Activated CD4-positive, alpha-beta T cell treated with anti-CD3 and anti-CD28 coated beads, Interleukin-2, amount 50 U/mL, for 4 hours (primary cell): ENCODE measurements at places on chromosomes 12 and 14.

- DNase-seq: no peak
Measured at GRCh38 chr14:96177766-96178375, 26.8 kb upstream of the BDKRB2 start.

GRCh38 chr14:53550776-53551175 is 397.7 kb upstream of the DDHD1 start:
- no peak for DNase-seq

DNA sequence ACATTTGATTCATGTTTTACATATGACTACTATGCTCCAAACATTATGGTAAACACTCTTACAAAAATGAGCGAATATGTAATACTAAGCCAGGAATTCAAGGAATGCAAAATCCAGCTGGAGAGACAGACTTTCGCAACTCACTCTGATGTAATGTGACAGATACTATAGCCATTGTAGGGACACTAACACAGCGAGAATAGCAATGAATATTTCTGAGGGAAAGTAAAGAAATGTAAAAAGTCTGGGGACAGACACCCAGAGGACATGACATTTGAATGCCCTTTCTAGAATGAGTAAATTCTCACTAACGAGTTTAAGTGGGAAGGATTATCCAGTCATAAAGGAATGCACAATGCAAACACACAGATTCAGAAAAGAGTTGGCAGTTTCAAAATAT is 121.9 kb downstream of the PIK3C2G start:
- no peak for DNase-seq

- no peak for DNase-seq
Measured at GRCh38 chr14:89241257-89241656, 175.8 kb downstream of the FOXN3 start.

- no peak for DNase-seq
Measured at GRCh38 chr12:132646850-132647249, 28.3 kb downstream of the P2RX2 start.
